ENCODE measurements at places on chromosomes 2 and 18.

- DNase-seq: no peak
- no peaks in the 10 kb centered on the region for H3K27me3 ChIP-seq
- H3K4me1 ChIP-seq: no peaks in the 10 kb centered on the region
- no peaks in the 10 kb centered on the region for H3K36me3 ChIP-seq
- no peak overlapping the region for H3K27ac ChIP-seq
Observed at GRCh38 chr2:61720911-61721310, 132.9 kb downstream of the FAM161A start.

DNA sequence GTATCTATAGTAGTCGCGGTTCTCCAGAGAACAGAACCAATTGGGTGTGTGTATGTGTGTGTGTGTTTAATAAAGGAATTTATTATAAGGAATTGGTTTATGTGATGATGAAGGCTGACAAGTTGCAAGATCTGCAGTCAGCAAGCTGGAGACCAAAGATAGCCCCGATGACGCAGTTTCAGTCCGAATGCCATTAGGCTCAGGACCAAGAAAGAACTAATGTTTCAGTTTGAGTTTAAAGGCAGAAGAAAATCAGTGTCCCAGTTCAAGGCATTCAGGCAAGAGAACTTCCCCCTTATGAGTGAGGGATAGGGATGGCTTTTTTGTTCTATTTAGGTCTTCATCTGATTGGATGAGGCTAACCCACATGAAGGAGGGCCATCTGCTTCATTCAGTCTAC is 221.6 kb downstream of the HNMT start:
- no peaks in the 10 kb centered on the region for H3K36me3 ChIP-seq
- H3K27me3 ChIP-seq: no peaks in the 10 kb centered on the region
- H3K27ac ChIP-seq: no peak overlapping the region

- no peak overlapping the region for H3K27ac ChIP-seq
- H3K4me1 ChIP-seq: no peaks in the 10 kb centered on the region
- no peaks in the 10 kb centered on the region for H3K27me3 ChIP-seq
Observed at GRCh38 chr2:184270660-184271059, 327.7 kb upstream of the ZNF804A start.

GRCh38 chr2:45975752-45976517 is 321.3 kb upstream of the EPAS1 start:
- H3K27me3 ChIP-seq: no peaks in the 10 kb centered on the region
- no peak for DNase-seq
- H3K36me3 ChIP-seq: no peaks in the 10 kb centered on the region
- H3K27ac ChIP-seq: no peak overlapping the region
- H3K4me1 ChIP-seq: peaks cover 6% of the 10 kb centered on the region

Data from liver (tissue), 10 donors.